Urothelium cell line (cell line): ENCODE measurements at places on chromosomes 6 and 20.

DNA sequence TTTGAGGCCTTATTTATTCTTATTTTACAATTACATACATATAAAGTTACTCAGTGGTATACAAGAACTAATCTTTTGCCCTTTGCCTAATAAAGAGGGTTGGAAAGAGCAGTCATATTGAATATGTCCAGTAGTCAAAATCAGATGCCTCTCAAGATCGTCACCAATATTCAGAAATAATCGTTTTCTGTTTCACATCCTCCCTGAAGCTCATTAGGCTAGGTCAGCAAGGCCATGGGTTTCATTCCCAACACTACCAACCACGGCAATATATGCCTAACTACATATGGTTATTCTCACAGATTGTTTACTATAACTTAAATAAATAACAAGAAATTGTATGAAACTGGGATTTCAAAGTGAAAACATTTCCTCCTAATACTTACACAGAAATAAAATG, 167.2 kb upstream of the MANEA start:
- no peak for DNase-seq

DNA sequence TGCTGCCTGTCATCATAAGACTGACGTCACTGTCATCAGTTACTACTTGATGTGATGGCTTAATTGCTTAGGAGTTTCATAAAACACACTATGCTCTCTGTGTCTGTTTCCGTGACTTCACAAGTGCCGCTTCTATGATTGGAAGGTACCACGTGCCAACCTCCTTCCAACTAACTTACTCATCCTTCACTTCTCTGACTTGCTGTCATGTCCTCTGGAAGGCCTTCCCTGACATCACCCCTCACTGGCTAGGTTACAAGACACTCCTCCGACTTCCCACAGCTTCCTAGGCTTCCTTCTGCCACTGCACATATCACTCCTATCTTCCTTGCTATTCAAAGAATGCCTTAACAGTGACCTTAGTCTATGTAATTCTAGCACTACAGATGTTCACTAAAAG, 20.4 kb downstream of the SERINC3 start:
- no peak for DNase-seq

- DNase-seq = no peak
Measured at GRCh38 chr20:35595901-35596300, 19.7 kb upstream of the SPAG4 start.

DNA sequence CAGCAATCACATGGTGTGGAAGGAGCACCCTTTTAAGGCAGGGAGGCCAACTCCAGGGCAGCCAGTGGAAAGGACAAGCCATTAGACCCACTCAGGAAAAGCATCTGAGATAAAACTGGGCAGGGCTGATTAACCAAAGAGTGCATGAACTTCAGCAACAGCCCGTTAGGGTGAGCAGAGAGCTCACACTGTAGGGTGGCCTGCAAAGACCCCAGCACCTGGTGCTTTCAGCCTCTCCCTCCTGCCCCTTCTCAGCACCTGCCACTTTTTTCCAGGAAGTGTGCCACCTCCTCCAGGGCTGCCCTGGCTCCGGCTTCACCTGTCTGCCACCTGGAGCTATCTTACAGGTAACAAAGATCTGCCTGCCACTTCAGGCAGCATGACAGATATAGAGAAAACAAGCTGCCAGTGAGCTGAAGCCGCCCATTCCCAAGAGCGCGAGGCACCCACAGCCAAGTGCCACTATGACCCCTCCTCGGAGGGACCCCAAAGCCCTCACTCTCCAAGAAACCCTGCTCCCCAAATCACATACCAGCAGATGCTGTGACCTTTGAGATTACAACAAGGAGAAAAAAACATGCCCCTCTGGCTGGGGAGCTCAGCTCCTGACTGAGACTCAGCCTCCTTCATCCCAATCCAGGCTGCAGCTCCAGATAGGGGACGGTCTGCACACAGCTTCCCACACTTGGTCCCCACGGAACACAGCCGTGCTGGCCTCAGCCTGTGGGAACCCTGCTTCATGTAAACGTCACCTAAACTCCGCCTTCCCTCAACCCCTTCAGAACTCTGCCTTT, 71.2 kb downstream of the ABHD12 start:
- DNase-seq = no peak

DNA sequence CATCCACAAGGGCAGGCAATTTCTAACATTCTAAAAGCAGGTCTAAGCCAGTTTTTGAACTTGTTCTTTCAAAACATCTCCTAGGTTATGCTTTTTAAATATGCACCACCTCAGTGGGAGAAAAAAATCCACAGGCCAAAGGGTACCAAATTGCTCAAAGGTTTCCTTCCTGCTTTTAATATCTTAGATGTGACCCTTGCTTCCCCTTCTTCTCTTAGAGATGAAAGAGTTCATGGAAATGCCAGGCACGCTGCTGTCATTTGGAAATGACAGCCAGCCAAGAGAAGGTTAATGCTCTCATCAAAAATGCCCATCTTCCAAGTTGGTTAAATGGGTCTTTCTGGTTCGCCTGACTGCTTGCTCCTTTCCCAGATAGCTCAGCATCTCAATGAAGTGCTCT, 497.1 kb downstream of the CD83 start:
- DNase-seq = no peak
